Urothelium cell line (cell line): ENCODE measurements at places on chromosomes 13 and 19.

DNA sequence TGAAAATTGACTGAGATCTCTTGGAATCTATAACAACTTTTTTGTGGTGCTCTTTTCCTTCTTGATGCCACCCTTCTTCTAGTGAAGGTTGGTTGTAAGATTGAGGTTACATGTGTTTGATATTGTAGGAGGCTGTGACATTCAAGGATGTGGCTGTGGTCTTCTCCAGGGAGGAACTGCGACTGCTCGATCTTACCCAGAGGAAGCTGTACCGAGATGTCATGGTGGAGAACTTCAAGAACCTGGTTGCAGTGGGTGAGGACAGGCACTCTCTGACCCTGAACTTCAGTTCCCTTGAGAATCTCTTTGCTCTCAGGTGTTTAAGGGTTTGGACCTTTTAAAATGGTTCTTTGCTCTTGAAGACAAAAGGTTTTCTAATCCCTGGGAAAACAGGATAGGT, 16.0 kb downstream of the ZNF227 start:
- no peak for DNase-seq

- no peak for DNase-seq
Observed at GRCh38 chr13:26821672-26822071, 61.1 kb upstream of the GPR12 start.

GRCh38 chr13:24745861-24746617, 17.9 kb upstream of the RNF17 start:
- DNase-seq, result no peak

GRCh38 chr19:53877361-53877766, 4.6 kb upstream of the PRKCG start:
- no peak for DNase-seq

DNA sequence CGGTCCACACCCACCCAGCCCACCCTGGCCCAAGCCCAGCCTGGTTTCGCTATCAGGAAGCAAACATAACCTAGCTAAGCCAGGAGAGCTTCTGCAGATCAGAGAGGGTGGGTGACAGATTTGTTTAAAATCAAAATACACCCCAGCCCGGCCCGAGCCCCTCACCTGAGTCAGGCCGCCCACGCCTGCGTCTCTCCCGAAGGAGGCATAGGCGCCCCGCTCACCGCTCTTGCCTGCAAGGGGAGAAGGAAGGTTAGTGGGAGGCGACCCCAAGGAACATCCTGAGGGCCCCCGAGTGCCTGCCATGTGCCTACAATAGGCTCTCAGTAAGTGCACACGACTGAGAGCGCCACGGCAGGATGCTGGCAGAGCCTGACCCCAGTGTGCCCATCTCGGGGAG, 21.9 kb upstream of the UQCR11 start:
- no peak for DNase-seq

GRCh38 chr13:109428146-109428545, 358.2 kb downstream of the IRS2 start:
- DNase-seq, result no peak

DNA sequence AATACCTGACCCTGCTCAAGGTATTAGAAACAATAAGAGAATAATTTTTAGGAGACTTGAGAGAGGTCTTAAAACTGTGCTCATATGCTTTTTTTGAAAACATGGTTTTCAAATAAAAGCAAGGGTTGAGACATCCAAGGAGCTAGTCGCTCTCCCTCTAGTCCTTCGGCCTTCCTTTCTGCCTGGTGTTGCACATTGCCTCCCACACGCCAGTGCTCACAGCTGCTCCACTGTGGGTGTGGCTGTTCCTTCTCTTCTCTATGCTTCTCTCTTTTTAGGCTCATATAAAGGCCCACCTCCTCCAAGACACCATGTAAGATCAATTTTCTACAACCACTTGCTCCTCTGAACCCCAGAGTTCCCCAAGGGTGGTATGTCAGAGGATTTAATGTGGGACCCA, 352.6 kb downstream of the ENOX1 start:
- no peak for DNase-seq

DNA sequence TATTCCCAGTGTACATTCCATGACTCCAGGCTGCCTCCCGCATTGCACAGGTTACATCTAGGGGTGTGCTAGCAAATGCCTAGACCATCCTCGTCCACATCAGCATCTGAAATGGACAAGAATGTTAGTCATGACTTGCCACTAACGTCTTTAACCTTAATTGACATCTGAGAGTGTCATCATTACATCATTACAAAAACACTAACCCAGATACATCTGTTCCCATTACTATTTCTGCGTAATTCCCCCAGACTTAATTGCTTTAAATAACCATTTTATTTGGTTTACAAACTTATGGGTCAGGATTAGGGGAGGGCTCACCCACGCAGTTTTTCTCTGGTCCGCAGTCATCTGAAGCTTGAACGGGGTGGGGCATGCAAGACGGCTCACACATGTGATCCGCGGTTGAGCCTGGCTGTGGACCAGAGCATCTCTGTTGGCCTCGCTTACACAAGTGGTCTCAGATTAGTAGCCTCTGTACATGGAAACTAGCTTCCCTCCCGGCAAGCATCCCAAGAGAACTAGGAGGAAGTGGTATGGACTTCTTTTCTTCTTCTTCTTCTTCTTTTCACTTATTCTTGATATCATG, 15.9 kb downstream of the KL start:
- no peak for DNase-seq

DNA sequence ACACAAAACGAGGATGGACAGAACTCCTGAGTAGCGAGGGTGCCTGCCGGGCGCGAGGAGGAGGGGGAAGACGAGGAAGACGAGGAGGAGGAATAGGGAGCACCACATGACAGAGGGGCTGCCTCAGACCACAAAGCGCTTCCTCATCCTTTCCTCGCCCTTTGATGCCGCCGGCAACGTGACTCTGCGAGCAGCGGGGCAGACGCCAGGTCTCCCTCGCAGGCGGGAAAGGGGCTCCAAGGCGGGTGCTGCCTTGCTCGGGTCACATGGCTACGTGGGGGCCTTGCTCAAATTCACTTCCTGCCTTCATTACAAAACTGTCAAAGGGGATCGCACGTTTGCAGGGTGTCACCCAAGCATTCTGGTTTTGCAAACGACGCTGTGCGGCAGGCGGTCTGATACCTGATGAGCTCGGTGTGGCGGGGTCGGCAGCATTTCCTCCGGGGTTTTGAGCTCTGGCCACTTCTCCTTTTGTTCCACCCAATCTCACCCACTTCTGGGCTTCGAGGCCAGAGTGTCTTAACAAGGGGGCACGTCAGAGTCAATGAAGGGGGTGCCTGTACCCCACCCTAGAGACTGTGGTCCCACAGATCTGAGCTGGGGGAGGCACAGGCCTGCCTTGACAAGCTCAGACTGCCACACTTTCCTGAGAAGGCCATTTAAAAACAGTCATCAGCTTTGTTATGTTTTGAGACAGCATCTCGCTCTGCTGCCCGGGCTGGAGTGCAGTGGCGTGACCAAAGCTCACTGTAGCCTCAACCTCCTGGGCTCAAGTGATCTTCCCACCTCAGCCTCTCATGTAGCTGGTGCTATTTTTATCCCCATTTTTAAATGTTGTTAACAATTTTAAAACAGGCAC, 14.9 kb downstream of the MAP2K2 start:
- no peak for DNase-seq

- peak; percentile 94 for DNase-seq
Observed at GRCh38 chr19:33226550-33227241, 1.0 kb upstream of the SLC7A10 start.

- no peak for DNase-seq
Observed at GRCh38 chr13:37995092-37995491, 125.5 kb upstream of the TRPC4 start.

DNA sequence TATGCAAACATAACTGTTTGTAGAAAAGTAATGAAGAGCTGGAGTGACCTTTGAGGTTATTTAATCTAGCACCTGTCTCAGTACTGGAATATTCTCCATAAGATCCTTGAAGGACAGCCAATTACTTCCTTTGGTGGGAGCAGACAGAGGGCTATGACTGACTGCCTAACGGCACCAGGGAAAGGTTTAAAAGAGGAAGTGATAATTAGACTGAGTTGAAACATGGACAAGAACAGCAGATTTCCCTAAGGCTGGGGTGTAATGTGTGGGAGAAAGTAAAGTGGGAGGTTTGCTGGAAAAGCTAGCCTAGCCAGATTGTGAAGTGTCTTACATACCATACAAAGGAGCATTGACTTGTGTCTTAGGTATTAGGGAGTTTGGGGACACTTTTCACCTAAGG, 191.3 kb upstream of the PCDH9 start:
- DNase-seq, result no peak

DNA sequence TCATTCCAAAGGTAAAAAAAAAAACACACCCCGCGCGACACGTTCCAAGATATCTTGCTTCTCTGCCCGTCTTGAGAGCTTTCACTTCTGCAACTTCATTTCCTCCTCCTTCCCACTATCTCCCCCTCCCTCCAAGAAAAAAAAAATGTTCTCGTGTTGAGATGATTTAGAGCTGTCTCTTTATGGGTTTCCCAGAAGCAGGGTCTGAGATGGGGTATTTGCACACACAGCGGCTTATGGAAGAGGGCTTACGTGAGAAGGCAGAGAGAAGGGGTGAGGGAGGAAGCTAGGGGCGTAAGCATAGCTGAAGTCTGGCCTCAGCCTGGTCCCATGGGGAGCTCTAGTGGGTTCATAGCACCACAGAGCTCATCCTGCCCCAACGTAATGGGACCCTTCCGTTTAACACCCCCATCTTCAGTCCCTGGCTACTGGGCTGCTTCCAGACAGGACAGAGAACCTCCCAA, 31.3 kb upstream of the USE1 start:
- no peak for DNase-seq

GRCh38 chr13:23621316-23621645, 51.1 kb downstream of the TNFRSF19 start:
- DNase-seq, result peak; percentile 55

- peak; percentile 48 for DNase-seq
Observed at GRCh38 chr13:29140277-29140676, 320.1 kb downstream of the MTUS2 start.
